Muscle of arm (tissue), 14 donors: ENCODE measurements at places on chromosomes 11 and 22. TPM values are rescaled to one million over a fixed set of nuclear protein-coding genes. Genes with fewer than 3 reads are reported as not detected.

GRCh38 chr22:37129866-37130441 is 19.8 kb downstream of the IL2RB start:
- DNase-seq = no peak

DNA sequence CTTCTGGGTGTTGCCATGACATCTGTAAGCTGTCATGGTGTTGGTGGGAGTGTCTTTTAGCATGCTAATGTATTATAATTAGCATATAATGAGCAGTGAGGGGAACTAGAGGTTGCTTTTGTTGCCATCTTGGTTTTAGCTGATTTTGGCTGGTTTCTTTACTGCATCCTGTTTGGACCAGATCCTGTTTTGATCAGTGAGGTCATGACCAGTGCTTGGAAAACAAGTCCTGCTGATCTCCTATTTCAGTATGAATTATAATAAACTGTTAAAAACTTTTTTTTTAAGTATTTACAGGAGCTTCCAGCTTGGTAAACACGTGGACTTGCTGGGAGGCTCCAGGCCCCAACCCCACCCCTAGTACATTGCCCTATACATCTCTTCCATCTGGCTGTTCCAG is 30.5 kb upstream of the P4HA3 start:
- DNase-seq = no peak

DNA sequence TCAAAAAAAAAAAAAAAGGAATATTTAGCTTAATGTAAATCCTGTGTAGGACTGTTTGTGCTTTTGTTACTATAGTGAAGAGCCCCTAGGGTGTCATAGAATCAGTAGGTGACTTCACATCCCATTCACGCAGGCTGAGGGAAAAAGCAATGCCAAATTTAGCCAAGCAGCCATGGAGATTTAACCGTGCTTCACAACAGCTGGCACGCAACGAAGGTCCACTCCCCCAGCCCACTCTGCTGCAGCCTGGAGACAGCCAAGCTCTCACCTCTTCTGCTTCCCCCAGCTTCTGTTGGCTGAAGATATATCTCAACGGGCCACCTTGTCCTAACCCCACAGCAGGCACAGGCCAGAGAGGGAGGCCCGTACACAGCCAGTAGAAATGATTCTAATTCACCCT is 78.8 kb upstream of the BID start:
- peak; percentile 75 for DNase-seq

- DNase-seq = no peak
Measured at GRCh38 chr11:133710681-133711240, 134.6 kb downstream of the SPATA19 start.

GRCh38 chr11:123168955-123169484 is 26.0 kb downstream of the CLMP start:
- DNase-seq = no peak

DNA sequence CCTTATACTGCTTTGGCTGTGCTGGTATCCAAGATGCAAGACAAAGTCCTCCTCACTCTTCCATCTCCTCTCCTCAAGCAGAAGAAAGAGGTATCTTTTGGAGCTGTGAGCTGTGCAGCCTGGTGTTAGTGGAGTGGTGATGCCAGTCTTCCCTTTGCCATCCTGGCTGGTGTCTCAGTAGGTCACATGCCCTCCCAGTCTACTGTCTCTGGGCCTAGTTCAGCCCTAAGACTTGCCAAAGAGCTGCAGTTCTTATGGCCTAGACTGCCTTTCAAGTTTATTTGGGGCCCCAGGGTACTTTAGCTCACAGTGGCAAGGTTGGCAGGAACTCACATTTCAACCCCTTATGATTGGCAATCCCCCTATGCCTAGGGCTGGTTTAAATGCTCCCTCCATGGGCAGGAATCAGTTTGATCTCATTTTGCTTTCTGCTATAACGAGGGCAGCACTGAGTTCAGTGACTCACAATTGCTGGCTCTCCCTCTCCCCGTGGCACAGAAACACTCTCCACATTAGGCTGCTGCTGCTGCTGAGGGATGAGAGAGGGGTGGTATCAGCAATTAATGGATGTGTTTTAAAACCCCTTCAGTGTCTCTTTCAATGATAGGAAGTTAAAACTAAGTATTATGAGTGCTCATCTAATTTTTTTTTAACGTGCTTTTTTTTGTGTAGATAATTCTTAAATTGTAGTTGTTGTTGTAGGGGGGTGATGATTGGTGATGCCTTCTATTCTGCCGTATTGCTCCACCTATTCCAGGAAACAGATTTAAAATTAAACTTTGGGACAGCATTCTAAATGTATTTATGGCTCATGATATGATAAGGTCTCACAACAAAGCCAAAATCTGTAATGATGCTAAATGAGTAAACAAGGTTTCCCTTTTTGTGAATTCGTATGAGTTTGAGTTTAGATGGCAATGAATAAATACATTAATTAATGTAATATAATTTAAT is 1295.0 kb downstream of the JRKL start:
- DNase-seq = no peak

GRCh38 chr11:88035271-88035670 is 140.0 kb downstream of the RAB38 start:
- DNase-seq = no peak

DNA sequence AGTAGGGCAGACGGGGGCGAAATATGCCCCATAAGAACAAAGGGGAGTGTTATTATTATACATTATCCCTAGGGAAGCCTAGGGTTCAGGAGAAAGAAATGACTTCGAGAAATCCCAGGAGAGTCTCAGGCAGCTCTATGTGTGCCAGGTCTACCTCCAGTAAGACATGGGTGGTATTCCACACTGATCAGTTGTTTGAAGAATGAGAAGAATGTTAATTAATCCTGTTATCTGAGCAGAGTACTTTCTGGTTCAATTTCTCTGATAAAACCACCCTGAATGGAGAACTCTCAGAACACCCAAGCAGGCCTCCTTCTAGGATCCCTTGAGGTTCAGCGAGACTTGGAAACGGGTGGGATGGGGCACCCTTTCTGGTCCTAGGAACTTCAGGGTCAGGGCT is 46.2 kb downstream of the PRR5L start:
- no peak for DNase-seq

DNA sequence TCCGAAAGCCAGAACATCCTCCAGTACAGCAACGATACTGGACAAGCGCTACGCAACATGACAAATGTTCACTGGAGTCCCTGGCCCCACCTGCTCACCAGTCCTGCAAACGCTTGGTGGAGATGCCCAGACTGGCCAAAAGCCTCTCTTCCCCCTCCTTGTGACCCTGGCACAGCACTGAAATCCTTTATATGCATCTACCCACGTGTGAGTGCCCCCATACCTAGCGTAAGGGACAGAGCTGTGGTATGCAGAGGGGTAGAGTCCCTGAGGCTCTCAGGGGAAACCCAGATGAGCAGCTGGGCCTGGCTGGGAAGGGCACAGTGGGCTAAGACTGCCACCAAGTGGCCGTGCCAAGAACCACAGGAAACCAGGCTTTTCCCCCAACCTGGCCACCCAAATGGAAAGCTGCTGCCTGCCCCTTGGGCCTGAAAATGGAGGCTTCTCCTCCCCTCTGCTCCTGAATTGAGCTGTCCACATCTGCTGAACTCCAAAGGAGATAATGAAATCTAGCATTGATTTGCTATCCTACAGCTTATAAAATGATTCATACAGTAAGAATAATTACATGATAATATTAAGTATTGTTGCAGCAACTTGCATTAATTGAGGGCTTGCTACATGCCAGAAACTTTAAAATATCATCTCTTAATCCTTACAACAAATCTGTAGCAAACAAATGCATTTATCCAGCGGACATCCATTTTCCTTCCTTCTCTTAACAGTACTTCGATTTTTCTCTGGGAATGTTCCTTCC is 24.8 kb upstream of the TTC12 start:
- DNase-seq = peak; percentile 57

DNA sequence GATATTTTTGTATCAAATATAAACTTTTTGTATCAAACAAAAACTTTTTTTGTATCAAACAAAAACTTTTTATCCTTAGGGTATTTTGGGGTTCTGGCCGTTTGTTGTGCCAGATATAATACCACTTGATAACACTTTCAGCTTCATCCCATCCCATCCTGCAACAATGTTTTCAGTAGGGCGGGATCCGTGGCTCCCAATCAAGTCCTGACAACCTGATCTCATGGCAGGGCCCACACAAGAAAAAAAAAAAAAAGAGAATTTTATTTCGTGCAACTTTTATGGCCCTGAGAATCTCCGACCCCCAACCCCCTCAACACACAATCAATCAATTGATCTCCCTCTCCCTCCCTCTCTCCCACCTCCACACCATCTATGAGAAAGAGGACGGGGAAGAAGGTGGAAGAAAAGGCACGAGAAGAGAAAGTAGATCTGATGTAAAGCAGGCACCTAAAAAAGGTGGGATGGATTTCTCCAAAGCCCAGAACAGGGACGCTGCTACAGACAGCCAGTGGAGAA is 4749.6 kb upstream of the OR11H1 start:
- DNase-seq = no peak

DNA sequence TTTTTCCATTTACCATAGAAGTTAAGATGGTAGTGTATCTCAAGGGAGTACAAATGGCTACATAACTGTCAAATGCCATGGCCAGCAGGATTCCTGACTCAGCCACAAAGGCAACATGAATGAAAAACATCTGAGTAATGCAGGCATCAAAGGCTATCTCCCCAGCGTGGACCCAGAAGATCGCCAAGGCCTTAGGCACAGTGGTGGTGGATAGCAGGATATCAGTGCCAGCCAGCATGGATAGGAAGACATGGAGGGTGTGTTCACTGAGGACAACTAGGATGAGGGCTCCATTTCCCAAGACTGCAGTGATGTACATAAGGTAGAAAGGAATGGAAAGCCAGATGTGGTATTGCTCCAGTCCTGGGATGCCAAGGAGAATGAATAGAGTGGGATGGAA is 18.0 kb downstream of the OR52B2 start:
- DNase-seq = no peak

- DNase-seq = no peak
Measured at GRCh38 chr11:93113824-93114223, 84.0 kb downstream of the SLC36A4 start.

DNA sequence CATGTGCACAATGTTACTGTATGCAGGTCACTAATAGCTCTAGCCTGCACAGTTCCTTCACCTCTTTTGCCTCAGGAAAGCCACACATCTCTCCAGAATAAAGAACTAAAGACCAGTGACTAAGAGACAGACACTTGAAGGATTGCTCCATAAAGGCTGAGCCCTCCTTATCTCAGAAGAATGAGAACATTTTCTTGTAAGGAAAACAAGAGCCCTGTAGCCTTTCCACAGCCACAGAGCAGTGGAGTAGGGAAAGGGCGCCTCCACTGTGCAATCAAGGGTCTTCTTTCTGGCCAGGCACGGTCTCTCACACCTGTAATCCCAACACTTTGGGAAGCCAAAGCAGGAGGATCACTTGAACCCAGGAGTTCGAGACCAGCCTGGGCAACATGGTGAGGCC is 202.6 kb upstream of the TMEM45B start:
- DNase-seq = no peak

GRCh38 chr11:62546929-62547625 is 471 bp upstream of the AHNAK start:
- DNase-seq = peak; percentile 68

GRCh38 chr11:102920118-102920684 is 35.3 kb downstream of the MMP13 start:
- no peak for DNase-seq

DNA sequence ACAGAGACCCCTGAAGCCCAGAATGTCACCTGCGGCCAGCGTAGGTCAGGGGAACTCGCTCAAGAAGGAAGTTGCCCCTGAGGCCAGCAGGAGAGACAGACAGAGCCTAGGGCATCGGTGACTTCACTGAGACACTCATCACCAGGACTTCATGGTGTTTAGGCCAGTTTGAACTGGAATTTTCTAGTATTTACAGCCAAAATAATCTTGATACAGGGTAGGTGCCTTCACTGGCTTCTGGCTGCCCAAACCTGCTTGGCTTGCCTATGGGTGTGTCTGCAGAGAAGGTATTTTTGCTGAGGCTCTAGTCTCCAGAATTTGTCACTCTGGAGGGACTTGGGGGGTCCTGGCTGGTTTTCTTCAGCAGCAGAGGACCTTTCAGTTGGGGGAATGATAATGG is 86.6 kb downstream of the FBXO7 start:
- DNase-seq = no peak

DNA sequence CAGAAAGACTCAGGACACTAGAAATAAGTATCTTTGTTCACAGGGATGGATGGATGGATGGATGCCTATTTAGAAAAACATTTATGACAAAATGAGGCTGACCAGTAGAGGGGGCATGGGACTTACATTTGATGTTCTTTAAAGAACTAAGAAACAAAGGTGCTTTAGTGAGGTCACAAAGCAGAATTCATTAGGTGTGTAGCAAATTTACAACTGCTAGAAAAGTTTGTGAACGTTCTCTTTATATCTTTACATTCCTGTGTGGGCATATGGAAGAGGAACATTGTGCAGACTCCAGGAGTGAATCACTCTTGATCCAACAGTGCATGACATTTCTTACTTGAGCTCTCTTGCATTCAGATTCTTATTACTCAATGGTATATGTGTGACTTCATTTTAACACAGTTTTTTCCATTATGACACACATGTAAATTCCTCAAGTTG is 15.8 kb upstream of the SIK2 start:
- DNase-seq = no peak

DNA sequence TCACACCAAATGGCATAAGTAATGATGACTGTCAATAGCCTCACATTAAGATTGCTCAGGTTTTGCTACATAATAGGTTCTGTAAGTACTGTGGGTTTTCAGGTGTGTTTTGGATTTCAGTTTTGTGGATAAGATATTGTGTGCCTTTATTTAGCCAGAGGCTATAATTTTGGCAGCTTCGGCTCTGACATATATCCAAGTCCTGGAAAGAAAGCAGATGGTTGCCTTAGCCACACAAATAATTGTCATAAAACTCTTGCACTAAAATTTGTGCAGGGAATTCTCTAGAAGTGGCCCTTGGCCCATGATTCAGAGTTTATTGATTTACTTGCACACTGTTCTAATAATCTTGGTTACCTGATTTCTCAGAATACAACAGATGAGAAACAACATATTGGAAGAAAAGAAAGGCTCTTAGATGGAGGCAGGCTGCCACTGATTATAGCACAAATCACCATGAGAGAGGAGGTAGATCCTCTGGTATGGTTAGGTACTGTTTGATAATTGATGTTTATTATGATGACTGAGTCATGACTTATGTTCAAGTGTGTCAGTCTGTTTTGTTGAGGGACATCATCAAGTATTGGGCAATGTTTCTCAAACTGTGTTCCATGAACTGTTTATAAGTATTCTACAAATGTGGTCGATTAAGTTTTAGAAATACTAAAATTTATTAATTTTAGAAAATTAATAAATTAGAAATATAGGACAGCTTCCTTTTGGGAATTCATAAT is 9.6 kb downstream of the REXO2 start:
- no peak for DNase-seq

The DNAJC24 gene
- not detected for polyA plus RNA-seq

The CD248 gene
- polyA plus RNA-seq = 65.2 TPM

The B4GALNT4 gene
- 13.2 TPM for polyA plus RNA-seq

The MDK gene
- polyA plus RNA-seq = 436 TPM

The ABCC8 gene
- polyA plus RNA-seq = 2.3 TPM

The TOP3B gene
- 12.8 TPM for polyA plus RNA-seq

The C11orf65 gene
- polyA plus RNA-seq = 1.8 TPM

The CHRNA10 gene
- polyA plus RNA-seq = 3.8 TPM

The SHANK2 gene
- 2.3 TPM for polyA plus RNA-seq

The CELSR1 gene
- 8.5 TPM for polyA plus RNA-seq

The FGF4 gene
- 5.3 TPM for polyA plus RNA-seq
